ENCODE measurements at places on chromosomes 5 and 9.
A peak's percentile ranks its signal among the peaks of the same experiment; 100 is the strongest.

- DNase-seq: no peak
Measured at GRCh38 chr5:68285851-68286611, 70.5 kb downstream of the PIK3R1 start.

DNA sequence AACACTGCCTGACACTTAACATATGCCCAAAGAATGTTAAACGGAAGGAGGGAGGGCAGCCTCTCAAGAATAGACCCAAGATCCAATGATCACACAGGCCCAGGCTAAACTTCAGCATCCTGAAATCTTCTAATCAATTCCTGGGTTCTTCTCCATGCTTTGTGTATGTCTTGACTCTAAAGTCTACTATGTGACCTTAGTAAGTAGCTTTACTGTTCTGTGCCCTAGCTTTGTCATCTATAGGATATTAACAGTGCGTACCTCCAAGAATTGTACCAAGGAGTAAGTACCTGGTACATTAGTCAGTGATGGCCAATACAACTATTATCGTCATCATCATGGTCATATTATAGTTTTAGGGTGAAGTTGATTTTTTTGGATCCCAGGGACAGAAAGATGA lies 96.6 kb downstream of the SGCD start:
- DNase-seq: no peak

DNA sequence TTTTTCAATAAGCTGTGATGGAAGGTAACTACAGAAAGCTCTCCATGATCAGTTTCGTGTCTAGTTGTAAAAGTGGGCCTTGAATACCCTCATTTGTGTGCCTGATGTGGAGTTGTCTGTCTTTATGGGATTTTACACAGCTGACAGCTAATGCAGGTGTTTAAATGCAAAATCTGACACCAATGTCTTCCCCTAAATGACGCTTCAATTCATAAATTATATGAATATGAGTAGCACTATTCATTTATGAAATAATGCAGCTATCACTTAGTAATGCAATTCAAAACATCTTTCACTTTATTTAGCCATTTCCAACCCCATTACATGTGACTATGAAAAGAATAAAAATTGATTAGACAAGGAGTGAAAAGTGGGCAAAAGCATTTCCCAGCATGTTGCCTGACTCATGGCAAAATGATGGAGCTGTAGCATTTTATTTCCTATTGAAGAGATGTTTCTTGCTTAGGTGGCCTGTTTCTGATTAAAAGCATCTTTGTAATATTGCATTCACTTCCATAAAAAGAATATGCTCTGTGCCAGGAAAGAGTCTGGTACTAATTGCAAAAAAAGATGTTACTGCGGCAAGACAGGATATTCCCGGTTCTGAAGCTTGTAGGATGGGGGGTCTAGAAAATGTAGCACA lies 116.7 kb upstream of the HAPLN1 start:
- no peak for DNase-seq

- no peak for DNase-seq
Measured at GRCh38 chr5:115472271-115473025, 72.1 kb downstream of the FEM1C start.

- DNase-seq: no peak
Measured at GRCh38 chr5:23648656-23649055, 141.2 kb downstream of the PRDM9 start.

DNA sequence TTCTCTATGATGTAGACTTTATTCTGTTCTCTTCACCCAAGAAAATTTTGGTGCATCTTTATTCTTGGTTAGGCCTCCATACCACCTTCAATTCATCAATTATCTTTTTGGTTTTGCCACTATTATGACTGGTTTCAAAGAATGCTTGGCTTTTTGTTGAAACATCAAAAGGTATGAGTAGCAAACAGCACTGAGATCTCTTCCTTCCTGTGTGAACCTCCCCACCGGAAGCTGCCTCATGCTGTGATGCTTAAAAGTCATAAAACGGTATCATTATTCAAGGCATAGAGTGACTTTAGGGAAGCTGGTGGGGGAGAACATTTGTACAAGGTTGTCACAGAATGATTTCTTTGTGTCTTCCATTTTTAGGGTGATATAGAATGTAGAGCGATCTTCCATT lies 70.6 kb downstream of the IQGAP2 start:
- DNase-seq: peak; percentile 58

- DNase-seq: no peak
Measured at GRCh38 chr5:1888541-1889251, 6.0 kb upstream of the IRX4 start.

- no peak for DNase-seq
Measured at GRCh38 chr9:113481176-113481787, 17.8 kb downstream of the RGS3 start.

GRCh38 chr5:149826574-149826973 lies 96.5 kb downstream of the PPARGC1B start:
- no peak for DNase-seq

DNA sequence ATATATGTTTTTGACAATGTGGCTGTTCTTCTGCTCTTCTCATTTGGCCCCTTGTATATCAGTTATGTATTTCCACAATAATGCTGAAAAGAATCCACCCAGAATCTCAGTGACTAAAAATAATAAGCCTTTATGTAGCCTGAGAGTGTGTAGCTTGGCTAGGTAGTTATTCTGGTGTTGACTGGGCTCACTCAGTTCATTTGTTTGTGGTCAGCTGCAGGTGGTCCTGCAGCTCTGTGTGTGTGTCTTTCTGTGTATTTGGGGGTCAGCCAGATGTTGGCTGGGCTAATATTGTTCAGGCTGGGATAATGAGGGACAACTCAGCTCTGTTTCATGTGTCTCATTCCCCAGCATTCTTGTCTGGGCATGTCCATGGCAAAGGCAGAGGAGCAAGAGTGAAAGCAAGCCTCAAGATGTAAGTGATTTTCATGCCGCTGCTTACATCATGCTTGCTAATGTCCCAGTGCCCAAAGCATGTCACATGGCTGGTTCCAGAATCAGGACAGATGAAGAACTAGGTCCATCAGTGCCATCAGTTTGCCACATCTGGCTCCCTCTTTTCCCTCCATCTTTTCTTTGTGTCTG lies 162.8 kb downstream of the KCTD16 start:
- no peak for DNase-seq

GRCh38 chr5:95895251-95895650 lies 66.4 kb downstream of the ELL2 start:
- DNase-seq: no peak

DNA sequence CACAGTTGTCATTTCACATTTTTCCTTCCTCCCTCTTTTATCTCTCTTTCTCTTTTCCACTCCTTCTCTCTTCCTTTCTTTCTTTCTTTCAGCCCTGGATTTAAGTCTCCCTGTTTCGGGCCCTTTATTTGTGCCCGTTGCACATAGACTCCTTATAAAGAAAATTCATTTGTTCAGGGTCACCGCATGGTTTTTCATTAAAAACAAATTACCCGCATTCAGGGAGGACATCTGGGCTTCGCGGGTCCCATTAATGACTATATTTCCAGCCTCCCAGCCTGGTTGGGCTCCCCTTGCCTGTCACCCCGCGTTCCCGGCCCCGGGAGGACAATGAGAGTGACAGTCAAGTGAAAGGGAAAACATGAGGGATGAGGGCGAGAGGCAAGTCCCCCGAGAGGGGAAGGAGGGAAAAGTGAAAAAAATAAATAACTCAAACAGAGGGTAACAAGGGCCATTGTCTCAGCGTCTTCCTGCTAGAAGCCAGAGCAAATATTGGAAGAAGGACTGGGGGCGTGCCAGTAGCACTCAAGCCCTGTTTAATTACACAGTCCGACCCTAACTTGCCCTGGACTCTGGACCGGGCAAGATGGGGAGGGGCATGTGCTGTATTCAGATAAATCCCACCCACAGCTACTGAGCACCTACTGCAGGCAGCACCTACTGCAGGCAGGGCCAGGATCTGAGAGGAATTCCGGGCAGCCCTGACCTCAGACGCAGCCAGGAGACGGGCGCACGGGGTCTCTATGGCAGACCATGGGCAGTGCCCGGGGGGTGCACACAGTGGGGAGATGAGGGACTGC lies 166.2 kb downstream of the PAX5 start:
- no peak for DNase-seq

- DNase-seq: no peak
Measured at GRCh38 chr9:87354147-87354546, 143.5 kb upstream of the DAPK1 start.

DNA sequence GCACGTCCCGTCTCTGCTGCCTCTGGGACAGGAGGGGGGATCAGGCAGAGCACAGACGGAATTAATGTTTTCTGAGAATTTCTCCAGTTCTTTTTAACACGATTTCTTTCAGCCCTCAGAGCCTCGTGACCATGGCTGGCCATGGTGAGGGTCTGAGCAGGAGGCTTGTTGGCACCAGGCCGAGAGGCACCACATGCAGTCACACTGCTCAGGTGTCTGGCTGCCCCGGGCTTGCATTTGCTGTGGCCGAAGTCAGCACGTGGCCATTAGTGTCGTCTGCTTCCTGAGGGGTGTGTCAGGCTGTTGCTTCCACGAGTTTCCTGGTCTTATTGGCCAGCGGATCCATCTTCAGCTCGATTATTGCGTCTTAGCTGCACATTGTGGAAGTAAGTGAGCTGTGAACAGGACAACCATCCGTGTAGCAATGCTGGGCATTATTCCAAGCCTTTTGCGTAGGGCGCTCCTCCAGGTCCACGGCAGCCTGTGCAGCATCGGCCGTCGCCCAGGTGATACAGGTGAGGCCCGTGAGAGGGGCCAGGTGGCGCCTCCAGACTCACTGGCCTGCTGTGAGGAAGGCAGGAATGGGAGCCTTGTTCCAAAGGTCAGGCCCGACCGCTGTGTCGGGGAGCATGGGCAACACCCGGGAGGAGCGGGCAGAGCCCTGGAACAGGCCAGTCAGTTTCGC lies 114.2 kb upstream of the CACNA1B start:
- DNase-seq: no peak

GRCh38 chr5:157607371-157608161 lies 32.0 kb upstream of the ADAM19 start:
- peak; percentile 24 for DNase-seq

DNA sequence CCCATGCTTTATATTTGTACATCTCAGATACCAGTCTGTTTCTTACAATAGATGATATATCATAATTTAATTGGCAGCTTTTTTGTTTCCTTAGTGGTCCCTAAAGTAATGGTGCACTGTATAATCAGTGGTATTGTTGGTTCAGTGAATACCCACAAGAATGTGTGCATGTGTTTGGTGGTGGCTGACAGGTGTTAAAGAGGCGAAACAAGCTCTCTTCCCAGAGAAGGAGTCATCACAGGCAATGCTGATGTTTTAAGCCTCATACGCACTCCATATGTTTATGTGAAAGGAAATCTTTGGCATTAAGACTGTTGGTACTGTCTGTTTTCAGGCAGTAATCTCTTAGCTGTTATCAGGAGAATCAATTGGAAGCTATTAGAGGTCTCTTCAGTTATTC lies 49.2 kb upstream of the KIAA1958 start:
- no peak for DNase-seq

DNA sequence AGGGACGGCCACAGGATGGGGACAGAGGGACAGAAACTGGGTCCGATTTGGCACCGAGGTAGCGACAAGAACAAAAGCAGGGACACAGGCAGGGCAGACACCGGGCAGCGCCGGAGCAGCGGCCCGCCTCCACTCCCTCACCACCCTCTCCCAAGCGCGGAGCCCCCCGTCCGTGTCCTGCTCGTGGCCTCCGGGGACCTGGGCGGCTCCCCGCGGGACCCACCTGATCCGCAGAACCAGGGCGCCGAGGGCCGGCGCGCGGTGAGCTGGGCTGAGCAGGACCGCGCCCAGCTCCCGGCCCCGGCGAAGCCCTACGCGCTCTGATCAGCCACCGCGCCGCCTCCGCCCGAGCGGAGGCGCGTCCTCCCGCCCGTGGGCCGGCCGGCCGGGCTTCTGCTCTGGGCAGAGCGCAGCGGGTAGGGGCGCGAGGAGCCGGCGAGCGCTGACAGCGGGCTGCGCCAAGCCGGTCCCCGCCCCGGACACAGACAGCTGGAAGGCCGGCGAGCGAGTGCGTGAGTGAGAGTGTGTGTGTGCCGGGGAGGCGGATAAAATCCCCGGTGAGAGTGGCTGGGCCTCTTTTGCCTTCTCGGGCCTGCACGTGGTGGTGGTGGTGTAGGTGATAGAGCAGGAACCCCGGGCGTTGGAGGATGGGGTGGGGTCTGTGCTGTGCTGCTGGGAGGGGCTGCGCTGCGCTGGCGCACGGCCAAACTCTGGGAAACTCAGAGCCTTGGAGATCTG lies at the start of gene GGTA1:
GGTA1 (minus strand) TSS at position 418 of the 738 bp plus-strand sequence. CDS start 31,922 bp downstream, outside the sequence.
- DNase-seq: no peak

DNA sequence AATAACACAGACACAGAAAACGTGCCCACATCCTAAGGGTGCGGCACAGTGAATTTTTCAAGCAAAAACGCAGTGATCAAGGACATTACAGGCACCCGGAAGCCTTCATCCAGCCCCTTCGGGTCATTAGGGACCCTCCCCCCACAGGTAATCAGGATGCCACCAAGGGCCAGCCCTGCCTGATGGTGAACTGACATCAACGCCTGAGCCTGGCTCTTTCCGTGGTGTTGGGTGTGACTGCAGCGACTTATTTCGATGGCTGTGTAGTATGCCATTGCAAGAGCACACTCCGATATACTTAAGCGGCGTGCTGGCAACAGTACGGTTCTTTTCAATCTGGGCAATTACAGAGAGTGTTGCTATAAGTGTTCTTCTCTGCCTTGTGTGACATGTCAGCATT lies 310.0 kb upstream of the IRX1 start:
- no peak for DNase-seq
